ENCODE measurements at places on chromosomes 4 and X.
A peak's percentile ranks its signal among the peaks of the same experiment; 100 is the strongest.

DNA sequence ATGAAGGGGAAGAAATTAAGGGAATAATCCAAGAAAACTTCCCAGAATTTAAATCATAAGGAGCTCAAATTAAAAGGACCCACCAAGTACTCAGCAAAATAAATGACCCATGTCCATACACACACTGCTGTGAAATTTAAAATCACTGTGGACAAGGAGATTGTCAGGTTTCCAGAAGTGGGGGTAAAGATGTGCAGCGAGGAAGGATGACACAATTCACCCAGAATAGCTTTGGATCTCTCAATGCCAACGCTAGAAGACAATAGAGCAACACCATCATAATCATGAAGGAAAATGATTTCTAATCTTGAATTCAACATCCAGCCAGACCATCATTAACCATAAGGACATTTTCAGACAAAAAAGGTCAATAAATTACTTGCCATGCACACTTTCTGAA, 65.7 kb downstream of the CASK start:
- DNase-seq = no peak

GRCh38 chr4:145663194-145663593, 16.8 kb upstream of the C4orf51 start:
- DNase-seq = no peak

- DNase-seq = no peak
Measured at GRCh38 chr4:95539106-95539505, 9.7 kb downstream of the UNC5C start.

- no peak for DNase-seq
Measured at GRCh38 chrX:54177306-54177705, 5.7 kb downstream of the FAM120C start.

- DNase-seq = no peak
Measured at GRCh38 chrX:16635596-16635995, 14.4 kb upstream of the S100G start.

DNA sequence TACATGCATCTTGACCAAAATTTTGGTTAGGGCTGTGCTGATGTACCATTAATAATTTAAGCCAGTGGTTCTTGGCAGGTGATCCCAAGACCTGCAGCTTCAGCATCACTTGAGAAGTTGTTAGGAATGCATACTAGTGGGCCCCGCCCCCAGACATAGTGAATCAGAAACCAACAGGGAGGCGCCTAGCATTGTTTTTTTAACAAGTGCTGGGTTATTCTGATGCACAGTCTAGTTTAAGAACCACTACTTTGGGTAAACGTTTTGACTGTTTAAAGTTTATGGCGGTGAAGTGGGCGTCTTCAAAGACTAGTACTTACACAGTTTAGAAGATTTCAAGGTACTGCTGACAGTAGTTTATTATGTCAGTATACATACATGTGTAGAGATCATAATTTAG, 23.6 kb downstream of the FAM199X start:
- DNase-seq = no peak

GRCh38 chr4:148845609-148846008, 403.4 kb upstream of the NR3C2 start:
- DNase-seq = no peak

DNA sequence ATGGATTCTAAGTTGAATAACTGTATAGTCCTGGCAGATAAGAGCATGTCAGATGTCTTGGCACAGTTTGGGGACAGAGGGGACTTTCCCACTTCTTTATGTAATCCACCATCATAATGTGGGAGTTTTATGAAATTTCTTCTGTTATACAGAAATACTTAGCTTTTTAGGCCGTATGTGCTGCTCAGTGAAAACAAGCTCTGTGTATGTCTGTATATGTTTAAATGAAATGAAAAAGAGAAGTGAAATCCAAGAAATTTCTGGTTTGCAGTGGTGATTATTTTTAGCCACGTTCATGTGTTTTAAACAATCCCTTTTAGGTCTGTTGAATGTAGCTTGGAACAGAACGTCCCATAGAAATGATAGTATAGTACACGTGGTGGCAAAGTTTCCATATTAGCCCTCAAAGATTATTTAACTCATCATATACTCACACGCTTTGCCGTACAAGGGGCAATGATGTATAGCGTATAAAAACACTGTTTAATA, 41.0 kb downstream of the GAB1 start:
- DNase-seq = peak; percentile 71

DNA sequence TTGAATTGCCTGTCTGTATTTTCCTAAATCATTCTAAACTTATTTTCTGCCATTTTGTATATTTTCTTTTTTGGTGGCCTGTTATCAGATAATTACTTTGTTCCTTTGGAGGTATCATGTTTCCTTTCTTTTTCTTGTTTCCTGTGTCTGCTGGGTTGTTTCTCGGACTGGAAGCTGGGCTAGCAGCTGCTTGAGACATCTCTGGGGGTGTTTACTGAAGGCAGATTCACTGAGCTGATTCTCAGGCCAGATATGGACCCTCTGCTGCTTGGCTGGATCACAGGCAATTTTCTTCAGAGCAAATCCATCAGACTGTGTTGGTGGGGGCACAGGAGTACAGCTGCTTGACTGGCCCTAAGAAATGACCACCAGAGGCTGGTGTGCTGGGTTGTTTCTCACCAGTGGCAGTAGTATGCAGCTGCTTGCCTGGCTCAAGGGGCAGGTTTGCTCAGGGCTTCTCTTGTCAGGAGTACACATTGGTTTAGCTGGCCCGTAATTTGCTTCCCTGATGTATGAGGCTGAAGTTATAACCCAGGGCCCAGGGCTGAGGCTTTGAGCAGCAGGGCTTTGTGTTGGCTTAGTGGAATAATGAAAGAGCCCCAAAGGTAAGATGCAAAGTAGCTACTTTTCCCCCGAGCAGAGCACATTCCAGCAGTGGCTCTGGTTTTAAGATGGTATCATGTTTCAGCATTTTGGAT, 680.6 kb downstream of the TECRL start:
- DNase-seq = no peak

DNA sequence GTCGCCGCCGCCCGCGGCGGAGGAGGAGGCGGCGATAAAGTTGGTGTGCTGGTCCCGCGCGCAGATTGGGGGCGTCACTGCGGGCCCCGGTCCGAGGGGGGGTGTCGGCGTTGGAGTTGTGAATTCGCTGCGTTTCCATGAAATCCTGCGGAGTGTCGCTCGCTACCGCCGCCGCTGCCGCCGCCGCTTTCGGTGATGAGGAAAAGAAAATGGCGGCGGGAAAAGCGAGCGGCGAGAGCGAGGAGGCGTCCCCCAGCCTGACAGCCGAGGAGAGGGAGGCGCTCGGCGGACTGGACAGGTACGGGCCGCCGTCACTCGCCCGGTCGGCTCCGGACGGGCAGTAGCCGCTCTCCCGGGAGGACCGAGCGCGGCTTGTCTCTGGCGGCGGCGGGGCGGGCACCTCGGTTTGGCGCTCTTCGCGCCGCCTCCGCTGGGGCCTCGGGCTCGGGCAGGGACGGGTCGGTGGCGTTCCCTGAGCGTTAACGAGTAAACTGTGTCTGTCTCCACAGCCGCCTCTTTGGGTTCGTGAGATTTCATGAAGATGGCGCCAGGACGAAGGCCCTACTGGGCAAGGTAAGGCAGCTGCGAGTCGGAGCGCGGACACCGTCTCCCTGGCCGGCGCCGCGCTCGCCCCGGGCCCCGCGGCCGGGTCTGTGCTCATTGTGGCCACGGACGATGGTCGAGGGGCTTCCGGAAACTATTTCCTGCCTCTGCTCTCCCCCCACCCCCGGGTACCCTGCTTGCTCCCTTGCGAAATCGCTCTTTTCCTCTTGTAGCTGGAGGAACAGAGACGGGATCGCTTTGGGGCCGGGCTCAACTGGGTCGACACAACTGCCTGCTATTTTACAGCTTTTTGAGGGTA, 658 bp downstream of the KDM6A start:
- peak; percentile 71 for DNase-seq

GRCh38 chrX:329291-329910, 10.8 kb upstream of the GTPBP6 start:
- DNase-seq = no peak

DNA sequence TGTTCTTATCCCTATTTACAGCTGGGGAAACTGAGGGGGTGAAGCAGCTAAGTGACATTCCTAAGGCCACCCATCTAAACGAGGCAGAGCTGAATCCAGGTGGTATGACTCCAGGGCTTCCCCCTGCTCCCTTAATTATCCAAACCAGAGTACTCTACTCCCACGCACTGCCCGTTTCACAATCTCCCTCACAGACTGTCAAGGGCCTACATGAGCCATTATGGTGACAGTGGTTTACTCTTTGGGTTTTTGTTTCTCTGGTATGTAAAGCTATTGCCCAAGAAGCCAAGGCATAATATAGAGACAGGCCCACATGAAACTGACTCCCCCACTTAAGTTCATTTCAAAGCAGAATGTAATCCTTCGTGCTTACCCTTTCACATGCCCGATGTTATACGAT, 95.1 kb downstream of the NHS start:
- no peak for DNase-seq

DNA sequence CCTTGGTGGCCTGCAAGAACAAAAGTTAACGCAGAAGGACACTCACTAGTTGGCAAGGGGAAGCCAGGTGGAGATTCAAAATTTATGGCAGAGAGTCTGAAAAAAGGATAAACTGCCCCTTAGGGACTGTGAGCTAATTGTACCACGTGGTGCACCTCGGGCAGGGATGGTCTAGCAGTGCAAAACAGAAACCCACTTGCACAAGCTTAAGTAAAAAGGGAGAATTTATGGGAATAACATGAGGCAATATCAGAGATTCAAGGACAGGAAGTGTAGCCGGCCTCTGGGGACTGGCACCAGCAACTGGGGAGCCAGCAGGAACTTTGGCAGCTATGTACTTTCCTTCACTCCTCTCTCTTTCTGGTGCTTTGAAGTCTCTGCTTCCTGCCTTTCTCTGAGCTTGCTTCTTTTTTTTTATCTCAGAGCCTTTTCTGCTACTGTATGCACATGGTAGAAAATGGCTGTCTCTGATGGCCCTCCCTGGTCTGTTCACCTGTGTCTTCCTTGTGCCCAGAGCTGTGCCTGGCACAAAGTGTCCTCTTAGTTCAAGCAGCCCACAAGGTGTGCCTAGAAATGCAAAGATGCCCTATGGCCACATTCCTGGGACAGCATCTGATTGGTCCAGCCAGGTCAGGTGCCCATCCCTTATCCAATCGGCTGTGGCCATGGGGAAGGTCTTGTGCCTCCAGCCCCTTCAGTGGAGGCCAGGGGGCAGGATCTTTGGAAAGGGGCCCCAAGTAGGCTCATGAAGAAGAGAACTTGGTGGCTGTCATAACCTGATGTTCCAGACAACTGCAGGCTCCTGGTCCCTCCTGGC, 114.8 kb upstream of the ATP6AP2 start:
- DNase-seq = no peak

DNA sequence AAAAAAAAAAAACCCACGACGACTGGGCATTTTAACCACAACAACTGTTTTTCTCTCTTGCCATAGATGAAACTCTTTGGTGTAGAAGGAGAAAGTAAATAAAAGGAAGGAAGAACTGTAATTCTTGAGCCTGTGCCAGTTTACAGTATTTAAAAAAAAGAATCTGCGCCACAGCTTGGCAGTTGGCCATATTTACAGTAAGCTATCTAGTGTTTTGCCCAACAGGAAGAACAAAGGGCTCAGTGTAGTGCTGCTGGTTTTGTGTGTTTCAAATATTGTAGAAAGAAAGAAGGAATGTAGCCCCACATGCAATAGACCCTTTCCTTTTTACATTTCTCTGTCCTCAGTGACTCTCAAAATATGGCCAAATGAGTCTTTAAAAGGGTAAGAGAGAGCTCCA, 66.1 kb downstream of the NR3C2 start:
- no peak for DNase-seq

DNA sequence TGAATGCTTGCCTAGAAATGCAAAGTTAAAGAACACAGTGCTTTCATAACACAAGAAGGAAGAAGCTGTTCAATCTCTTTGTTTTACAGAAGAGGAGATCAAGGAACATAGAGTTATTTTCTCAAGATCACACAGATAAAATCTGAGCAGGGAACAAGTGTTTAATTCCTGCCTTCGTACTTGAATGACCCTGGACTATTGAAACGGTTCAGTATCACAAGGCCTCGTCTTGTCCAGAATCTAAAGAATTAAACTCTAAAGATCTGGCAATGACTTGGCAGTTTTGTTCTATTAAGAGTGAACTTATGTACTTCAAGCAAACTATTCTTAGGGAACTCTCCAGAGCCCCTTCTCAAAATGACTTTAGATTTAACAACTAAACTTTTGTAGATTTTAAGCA, 97.7 kb downstream of the ANXA5 start:
- DNase-seq = no peak

GRCh38 chr4:84697159-84697558, 114.2 kb downstream of the CDS1 start:
- no peak for DNase-seq

- DNase-seq = no peak
Measured at GRCh38 chr4:123583043-123583442, 186.4 kb downstream of the SPRY1 start.

DNA sequence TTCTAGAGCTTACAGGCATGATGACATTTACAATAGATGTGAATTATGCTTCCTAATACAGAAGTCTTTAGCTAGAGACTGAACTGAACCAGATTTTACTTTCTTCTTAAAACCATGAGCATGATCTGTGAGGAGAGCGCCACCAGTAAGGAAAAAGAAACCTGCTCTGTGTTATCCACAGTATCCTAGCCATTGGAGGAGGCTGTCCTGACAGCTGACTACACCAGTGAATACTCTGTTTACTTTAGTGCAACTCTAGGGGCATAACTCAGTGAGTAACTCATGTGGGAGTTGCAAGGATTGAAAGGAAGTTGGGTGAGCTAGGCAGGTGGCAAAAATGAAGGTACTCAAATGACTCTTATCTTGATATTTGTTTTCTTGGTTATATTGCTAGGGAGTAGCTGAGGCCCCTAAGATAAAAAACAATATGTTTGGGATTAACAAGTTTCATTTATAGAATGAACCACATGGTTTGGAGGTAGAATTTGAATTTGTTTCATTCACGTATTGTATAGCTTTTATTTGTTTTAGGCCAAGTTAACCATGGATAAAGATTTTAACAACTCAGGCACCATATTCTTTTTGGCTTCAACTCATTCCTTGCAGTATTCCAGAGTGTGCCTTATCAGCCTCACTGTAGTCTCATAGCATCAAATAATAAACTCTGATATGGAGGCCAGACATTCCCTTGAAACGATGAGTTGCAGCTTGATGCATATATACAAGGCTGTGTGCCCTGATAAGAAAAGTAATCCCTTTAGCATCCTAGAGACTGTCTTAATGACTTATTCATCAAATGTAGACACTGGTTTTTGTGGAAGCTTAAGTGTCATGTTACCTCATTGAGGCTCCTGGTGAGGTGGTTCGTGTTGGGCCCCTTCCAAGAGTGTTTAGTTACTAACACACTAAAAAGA, 2.5 kb downstream of the BMP3 start:
- no peak for DNase-seq

DNA sequence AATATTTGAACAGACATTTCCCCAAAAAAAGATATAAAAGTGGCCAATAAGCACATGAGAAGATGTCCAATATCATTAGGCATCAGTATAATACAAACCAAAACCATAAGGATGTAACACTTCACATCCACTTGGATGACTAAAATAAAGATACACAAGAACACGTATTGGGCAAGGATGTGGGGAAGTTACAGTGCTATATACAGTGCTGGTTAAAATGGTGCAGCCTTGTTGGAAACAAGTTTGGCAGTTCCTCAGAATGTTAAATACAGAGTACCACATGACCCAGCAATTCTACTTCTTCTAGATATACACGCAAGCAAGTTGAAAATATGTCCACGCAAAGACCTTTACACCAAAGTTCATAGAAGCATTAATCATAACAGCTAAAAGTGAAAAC, 58.9 kb downstream of the HAUS3 start:
- no peak for DNase-seq

Data from GM06990 (cell line).